SW480 (cell line): ENCODE measurements at places on chromosomes 12 and 14.
A peak's percentile ranks its signal among the peaks of the same experiment; 100 is the strongest.

GRCh38 chr12:12630850-12631249 lies 19.2 kb downstream of the CREBL2 start:
- DNase-seq, result no peak

DNA sequence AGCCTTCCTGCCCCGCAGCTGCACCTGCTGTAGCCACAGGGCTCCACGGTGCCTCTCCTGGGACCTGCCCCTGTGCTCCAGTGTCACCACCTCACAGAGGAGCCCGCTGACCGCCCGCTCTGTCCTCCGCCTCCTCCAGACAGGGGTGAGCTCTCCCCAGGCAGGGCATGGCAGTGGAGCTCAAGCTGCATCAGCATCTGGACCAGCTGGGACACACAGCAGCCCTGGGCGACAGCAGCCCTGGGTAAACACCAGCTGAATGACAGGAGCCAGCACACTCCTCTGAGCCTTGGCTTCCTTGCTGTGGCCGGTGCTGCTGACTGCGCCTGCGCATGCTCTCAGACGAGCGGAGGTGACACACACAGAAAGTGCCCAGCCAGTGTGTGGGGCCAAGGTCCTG lies 22.0 kb downstream of the CHGA start:
- DNase-seq, result no peak

DNA sequence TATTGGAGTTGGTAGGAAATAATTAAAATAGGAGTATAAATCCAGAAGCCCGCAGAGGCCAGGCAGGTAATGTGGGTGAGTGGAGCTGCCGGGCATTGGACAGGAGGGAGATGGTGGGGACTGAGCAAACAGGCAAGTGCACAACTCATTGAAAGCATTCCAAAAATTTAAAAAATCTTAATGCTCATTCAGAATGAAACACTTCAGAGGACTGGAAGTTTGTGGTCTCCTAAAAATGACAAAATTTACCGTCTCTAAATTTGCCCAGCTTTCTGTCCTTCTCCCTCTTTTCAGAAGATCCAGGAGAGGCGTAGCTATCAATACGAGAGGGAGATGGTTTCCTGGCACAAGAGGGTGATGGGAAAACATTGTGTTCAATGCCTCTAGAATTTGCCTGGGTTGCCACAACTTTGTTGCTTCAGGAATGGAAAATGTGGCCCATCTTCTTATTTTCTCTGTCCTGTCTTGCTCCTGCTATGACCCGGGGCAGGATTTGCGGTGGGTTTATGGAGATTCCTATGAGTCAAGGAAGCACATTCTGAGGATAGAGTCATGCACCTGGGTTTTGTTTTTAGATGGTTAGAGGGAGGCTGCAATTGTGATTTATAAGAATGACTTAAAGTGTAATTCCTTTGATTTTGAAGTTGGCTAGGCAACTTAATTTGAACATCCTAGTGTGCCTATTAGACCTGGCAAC lies 72.2 kb downstream of the BORCS5 start:
- no peak for DNase-seq

- no peak for DNase-seq
Measured at GRCh38 chr12:93109551-93110203, 180.6 kb upstream of the EEA1 start.

DNA sequence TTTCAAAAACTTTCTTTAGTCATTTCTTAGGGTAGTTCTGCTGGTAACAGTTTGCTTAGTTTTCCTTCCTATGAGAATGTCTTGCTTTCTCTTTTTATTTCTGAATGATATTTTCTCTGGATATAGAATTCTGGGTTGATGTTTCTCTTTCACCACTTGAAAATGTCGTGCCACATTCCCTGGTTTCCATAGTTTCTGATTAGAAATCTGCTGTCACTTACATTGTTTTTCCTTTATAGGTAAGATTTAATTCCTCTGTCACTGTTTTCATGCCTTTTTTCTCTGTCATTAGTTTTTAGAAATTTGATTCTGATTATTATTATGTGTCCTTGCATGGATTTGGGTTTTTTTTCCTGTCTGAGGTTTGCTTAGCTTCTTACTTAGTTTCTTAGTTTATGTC lies 77.3 kb upstream of the PCNX4 start:
- no peak for DNase-seq

- no peak for DNase-seq
Measured at GRCh38 chr14:101603096-101603495, 41.8 kb downstream of the DIO3 start.

- no peak for DNase-seq
Measured at GRCh38 chr14:97976861-97977260, 1179.7 kb downstream of the VRK1 start.

DNA sequence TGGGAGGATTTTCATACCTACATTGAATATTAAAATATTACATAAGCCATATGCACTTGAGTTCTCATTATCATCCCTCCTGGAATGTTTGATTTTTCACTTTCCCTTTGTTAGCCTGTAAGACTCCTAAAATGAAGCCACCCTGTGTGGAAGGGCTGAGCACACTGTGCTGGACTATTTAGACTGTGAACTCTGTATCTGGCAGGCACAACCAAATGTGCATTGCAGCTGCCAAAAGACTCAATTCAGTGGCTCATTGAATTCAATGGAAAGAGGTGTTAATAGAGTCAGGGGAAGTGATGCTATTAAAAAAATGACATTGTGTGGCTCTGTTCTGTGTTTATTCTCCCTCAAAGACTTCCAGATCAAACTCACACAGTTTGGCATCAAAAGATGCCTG lies 111.1 kb downstream of the SMOC1 start:
- no peak for DNase-seq

GRCh38 chr12:40312982-40313576 lies 88.3 kb downstream of the LRRK2 start:
- DNase-seq, result peak; percentile 6

- DNase-seq, result peak; percentile 28
Measured at GRCh38 chr12:129607301-129607700, 296.5 kb downstream of the TMEM132D start.

DNA sequence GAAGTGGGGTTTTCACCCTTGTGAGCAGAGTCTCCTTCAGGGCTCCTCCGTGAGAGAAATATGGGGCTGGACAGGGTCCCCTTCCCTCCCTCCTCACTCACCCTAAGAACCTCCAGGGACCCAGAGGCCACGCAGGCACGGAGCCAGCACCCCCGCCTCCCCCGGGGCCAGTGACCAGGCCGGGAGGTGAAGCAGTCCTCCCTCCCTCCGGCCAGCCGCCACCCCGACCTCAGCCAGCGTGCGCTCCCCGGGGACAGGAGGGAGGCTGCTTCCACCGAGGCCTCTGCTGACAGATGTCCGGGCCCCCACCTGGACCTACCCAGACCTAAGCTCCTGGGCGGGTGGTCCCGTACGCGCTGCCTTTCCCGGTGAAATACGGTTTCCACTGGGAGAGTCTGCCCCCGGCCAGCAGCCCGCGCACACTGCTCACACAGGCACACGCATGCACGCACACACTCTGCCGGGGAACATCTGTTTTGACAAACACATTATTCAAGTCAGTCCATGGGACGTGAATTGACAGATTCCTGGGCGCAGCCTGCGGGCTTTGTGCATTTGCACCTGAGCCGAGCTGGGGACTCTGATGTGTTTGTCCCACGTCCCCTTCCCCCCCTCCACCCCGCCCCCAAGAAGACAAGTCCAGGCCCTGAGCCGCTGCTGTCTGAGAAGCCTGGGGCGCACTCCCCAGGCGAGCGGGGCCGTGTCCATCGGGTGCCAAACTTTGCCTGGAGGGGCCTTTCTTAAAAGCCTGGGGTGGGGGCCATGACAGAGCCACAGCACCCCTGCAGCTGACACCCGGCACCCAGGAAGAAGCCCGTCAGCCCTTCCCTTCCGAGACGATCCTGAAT lies 725 bp downstream of the RIMBP2 start:
- DNase-seq, result peak; percentile 25

DNA sequence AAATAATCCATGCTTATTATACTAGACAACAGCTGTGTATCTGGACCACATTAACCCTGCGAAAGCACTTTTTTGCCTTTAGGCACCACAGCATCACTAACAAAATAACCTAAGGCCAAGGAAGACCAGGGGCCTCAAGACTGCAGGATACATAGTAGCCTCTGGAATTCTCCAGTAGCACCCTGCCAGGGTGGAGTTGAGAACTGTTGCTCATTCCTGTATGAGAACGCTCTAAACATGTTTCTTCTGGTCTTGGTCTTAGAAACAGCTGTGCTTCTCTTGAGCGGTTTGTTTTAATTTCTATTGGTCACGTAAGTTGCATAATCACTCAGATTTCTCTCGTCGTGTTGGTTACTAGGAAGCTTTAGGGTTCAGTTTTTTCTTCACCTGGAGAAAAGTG lies 7.9 kb downstream of the B4GALNT3 start:
- no peak for DNase-seq

GRCh38 chr12:54991161-54991990 lies 6.8 kb upstream of the TESPA1 start:
- peak; percentile 9 for DNase-seq

DNA sequence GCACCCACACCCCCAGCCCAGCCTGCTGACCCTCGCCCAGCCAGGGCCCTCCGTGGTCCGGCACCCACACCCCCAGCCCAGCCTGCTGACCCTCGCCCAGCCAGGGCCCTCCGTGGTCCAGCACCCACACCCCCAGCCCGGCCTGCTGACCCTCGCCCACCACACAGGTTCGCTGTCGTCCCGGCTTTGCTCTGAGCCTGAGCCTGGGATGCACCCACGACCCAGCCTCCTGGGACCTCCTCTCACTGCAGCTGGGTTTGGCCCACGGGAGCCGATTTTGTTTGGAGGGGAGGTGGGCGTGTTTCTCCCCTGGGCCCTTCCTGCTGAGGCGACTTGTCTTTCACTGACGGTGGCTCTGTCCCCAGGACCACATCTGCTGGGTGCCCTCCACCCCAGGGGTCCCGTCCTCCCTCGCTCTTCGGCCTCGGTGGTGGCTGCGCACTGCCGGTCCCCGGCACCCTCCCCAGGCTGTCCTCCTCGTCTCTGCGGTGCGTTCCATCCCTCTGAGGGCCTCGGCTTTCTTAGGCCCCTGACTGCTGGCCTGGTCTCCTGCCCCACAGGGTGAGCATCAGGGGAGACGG lies 83.8 kb downstream of the GALNT9 start:
- DNase-seq, result no peak

- DNase-seq, result no peak
Measured at GRCh38 chr12:120106151-120106550, 10.4 kb downstream of the RAB35 start.

DNA sequence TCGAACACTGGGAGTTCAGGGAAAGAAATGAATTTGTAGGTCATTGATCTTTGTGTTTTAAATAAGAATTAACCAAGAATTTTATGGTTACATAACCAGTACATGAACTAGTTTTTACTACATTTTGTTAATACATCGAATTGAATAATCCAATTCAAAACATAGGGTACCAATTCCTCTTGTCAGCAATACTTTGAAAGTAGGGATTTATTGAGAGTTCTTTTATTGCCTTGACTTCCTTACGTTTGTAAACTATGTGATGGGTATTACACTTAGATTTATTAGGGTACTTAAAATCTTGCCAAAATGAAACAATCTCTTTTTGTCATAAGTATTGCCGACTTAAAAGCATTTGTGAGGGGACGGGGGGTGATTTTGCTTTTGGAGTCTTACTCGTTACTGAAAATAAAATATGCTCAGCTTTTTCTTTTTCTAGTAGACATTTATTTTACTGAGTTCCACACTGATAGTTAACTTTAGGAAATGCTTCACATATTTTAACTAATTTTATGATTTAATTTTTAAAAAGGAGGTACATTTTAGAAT lies 22.4 kb downstream of the SOCS2 start:
- no peak for DNase-seq
